H54 (cell line): ENCODE measurements at places on chromosomes 12 and 14.

- DNase-seq = no peak
These were observed 132.8 kb downstream of the TTLL5 start for GRCh38 chr14:75793806-75794205.

- DNase-seq = no peak
These were observed 28.8 kb downstream of the KRT80 start for GRCh38 chr12:52162981-52163380.

- DNase-seq = no peak
These were observed 19.1 kb downstream of the HELB start for GRCh38 chr12:66321435-66321834.

- DNase-seq = no peak
These were observed 435.0 kb downstream of the GXYLT1 start for GRCh38 chr12:41709463-41710285.

GRCh38 chr14:103108749-103109207 lies 14.3 kb downstream of the EXOC3L4 start:
- peak; percentile 82 for DNase-seq

- DNase-seq = no peak
These were observed 25.6 kb upstream of the GCH1 start for GRCh38 chr14:54928216-54928615.

DNA sequence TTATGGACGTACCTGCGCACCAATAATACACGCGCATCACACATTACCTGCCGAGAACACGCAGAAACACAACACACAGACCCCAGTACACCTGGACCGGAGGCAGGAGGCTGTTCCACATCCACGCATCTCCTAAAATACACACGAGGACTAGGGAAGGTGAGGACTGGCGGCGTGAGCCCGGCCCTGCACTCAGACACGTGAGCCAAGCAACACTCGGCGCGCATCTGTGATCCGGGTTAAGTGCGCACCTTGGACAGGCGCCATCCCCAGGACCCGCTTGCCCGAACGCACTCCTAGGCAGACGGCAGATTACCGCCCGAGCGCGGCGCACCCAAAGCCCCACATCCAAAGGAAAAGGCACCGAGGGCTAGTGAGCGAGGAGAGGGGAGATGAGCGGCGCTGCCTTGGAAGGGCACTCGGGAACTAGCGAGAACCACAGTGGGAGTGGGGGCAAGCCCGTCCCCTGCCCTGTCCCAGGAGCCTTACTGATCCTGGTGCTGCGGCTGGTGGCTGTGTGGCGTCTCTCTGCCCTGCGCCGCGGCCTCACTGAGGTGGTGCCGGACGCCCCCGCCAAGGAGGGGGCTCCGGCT lies 417 bp downstream of the GLS2 start:
- DNase-seq = no peak

DNA sequence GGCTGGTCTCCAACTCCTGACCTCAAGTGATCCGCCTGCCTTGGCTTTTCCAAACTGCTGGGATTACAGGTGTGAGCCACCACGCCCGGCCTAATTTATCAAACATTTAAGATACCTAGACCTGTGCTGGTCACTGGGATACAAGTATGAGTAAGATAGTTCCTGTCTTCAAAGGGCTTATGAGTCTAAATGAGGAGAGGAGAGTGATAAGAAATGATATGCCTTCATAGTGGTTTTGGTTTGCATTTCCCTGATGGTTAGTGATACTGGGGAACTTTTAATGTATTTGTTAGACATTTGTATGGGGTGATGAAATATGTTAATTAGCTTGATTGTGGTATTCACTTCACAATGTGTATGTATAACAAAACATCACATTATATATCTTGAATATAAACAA lies 21.2 kb downstream of the TMED10 start:
- DNase-seq = no peak

DNA sequence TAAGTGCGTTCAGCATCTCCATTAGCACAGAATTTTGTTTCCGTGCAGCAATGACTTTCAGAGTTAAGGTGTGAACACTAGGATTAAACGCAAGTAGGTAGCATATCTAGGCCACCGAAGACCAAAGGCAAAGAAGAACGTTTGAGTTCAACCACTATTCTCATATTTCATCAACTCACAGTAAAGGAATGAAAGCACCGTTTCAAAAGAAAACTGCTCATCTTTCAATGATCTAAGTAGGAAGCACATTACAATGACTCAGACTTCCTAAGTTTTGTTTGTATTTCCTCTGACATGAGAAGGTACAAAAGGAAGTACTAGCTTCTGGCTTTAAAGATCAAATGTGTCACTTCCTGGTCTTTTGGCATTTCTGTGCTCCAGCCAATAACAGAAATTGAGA lies 57.6 kb downstream of the ACADS start:
- DNase-seq = peak; percentile 22

DNA sequence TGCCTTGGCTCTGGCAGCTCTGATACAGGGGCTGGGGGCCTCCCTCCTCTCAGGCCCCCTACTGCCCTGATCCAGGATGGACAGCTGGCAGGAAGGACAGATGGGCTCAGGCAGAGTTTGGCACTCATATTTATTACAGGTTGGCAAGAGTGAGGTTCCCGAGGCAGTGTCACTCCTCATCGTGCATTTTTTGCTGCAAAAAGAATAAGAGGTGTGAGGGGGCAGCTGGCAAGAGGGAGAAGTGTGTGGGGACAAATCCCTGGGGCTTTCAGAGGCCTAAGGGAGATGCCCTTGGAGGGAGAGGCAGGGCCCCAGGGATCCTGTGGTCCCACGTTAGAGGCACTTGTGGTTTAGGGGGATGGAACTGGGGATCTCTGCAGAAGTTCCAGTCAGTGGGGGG lies 5.0 kb downstream of the CMTM5 start:
- DNase-seq = no peak

- no peak for DNase-seq
These were observed 309.2 kb downstream of the PRKD1 start for GRCh38 chr14:29618323-29619067.

DNA sequence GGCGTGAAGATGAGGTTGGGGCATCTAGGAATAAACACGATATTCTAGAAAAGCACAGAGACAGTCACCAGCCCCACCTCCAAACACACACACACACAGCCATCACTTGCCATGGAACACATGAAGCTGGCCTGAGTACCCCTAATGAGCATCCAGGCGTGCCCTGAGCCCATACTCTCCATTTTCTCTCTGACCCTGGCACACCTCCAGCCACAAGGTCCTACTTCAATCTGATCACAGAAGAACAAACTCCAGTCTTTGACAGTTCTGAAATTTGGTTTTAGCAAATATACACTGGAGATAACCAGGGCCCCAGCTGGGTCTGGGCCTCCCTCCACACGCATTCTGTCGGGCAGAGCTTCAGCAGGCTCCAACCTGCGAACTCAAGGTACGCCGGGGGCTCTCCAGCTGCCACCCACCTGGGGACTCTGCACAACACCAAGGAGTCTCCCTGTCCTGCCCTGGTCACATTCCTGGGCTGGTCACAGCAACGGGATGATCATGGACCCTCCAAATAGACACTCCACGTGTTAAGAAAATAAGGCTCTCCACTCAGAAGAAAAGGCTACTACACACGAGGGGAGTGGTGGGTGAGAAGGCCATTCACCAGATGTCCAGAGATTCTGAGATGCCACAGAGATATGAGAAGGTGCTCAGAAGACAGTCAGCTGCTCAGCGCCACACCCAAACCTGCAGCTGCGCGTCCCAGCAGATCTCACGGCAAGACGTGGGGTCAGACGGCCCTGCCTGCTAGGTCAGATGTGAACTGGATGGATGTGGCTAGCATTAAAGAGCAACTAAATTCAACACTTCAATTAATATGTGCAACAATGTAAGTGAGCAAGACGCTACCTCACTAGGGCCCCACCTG lies 57.0 kb upstream of the PNMA1 start:
- no peak for DNase-seq

- DNase-seq = no peak
These were observed 26.4 kb downstream of the SCFD1 start for GRCh38 chr14:30648471-30648870.

DNA sequence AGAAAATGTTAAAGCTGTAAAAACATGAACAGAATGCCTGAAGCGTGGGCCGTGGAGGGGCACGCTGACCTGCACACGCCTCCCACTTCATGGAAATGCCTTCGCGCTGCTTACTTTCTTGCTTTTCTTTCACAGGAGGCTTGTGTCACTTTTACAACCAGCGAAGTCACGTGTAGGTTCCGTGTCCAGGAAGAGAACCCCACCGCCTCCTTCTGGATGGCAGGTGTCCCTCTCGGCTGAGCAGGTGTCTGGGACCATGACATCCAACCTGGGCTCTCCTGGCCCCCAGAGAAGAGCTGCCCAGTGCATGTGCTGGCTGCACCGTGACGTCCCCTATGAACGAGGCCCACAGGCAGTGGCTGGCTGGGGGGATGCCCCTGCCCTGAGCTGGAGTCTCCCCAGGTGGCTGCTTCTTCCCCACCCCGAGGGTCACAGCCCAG lies 345.0 kb upstream of the SFSWAP start:
- no peak for DNase-seq

DNA sequence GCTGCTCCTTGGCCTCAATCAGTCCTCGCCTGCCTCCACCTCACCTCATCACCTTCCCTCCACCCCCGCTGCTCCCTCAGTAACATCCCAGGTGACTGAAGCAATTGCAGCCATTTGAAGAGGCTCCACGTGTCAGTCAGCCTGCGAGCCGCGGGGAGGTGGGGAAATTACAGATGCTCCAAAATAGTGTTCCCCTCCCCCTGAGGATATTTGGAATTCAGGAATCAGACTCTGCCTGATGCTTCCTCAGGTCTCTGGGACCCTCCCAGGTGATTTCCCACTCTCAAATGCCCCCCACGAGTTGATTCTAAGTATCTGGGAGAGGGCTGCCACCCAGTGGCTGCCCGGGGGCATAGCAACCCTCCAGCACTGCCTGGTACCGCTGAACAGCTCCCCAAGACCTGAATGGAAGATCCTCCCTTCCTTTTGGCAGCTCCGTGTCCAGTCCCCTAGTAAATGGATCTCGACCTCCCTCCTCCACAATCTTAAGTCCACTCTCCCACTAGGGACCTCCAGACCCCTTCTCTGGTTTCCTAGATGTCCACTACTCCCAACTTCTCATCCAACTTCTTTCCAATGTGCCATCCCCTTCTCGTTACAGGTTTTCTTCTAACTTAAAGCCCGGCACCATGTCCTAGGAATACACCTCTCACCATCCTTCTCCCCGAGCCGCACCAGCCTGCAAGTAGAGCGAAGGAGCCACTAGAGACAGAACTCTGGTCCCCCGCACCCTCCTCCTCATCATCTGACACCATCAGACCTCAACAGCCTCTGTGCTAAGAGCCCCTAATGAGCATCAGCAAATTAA lies 1.4 kb upstream of the ASIC1 start:
- DNase-seq = peak; percentile 93

GRCh38 chr12:100504804-100505203 lies 31.1 kb downstream of the NR1H4 start:
- no peak for DNase-seq

DNA sequence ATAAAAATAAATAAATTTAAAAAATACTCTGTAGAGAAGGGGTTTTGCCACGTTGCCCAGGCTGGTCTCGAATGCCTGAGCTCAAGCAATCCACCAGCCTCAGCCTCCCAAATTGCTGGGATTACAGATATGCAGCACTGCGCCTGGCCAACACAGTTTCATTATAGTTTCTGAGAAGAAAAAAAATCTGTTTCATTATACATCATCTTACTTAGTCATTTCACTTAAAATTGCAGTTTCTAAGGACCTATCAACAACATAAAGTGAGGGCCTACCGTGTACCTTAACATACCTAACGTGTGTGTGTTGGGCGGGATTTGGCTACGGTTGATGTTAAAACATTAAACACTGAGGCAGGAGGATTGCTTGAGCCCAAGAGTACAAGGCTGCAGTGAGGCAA lies 28.3 kb downstream of the P2RX2 start:
- no peak for DNase-seq

GRCh38 chr14:100271247-100271939 lies 32.4 kb downstream of the YY1 start:
- DNase-seq = no peak

DNA sequence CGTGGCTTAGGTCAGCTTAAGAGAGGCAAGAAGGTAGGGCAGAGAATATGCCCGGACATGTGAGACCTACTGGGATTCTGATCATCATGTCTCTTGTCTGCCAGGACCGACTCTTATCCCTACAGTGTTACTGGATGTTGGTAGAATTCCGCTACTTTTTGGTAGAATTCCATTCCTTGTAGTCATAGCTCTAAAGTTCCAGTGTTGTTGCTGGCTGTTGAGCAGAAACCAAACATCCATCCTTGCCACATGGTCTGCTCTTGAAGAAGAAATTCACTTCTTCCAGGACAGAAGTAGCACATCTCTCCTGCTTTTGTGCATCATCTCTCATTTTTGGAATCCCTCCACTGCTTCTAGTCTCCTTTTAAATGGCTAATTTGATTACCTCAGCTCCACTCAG lies 453.7 kb downstream of the RPL10L start:
- no peak for DNase-seq

- DNase-seq = no peak
These were observed 61.6 kb upstream of the KTN1 start for GRCh38 chr14:55518391-55518790.

GRCh38 chr14:86243158-86243557 lies 713.2 kb downstream of the FLRT2 start:
- no peak for DNase-seq

DNA sequence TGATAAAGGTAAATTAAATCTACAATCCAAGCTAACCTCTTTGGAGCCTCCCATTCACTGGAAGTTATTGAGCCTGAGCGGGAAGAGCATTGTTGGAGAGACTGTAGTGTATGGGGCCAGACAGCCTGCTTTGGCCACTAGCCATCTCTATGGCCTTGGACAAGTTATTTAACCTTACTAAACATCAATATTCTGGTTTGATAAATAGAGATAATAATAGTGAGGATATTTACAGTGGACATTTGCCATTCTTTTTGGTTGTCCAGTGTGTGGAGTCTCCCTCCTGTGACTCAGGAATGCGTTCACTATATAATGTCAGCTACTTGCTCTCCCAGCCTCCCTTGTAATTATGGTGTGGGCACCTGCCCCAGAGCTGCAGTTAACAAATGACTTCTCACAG lies 216.1 kb downstream of the SLC38A4 start:
- DNase-seq = no peak

DNA sequence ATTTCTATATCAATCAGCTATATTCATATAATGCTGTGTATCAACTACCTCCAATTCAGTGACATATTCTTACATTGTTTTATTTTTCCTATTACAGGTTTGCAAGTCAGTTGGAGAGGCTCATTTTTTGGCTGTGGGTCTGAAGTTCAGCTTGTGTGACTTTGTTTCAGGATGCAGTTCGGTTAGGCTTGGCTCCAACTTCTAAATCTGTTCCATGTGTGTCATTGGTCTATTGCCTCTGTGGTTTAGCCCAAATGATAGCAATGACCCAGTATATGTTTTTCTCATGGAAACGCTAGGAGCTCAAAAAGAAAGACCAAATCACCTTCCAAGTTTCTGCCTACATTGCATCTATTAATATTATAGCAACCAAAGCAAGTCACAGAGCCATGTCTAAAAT lies 848.6 kb upstream of the LRFN5 start:
- no peak for DNase-seq

- DNase-seq = no peak
These were observed 8.9 kb downstream of the APAF1 start for GRCh38 chr12:98653866-98654493.

GRCh38 chr12:2212537-2212936 lies 159.8 kb downstream of the CACNA1C start:
- no peak for DNase-seq
